Bronchial epithelial cell (primary cell): ENCODE measurements at places on chromosomes 13 and 19. TPM values are rescaled to one million over a fixed set of nuclear protein-coding genes. Genes with fewer than 3 reads are reported as not detected.

DNA sequence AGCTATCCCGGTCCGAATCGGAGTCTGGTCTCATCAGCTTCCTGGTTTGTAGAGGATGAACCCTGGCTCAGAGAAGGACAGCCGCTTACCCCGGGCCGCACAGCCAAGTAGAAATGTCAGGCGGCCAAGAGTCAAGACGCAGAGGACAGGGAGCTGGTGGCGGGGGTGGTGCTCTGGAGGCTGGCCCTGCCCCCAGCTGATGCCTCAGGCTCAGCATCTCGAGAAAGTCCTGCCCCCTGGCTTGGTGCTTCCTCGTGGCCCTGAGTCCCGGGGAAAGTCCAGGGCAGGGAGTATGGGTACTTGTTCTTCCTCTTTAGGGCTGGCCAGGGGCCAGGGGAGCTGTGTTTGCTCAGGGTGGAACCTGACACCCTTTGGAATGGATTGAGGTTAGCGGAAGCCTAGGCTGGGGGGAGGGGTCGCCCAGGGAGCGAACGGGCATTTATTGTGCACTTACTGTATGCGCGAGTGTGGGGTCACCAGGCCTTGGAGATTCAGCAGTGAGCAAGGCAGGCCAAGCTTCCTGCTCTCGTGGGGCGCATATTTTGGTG lies 2.2 kb downstream of the TJP3 start:
- peak; percentile 59 for DNase-seq

- DNase-seq = no peak
These were observed 2.5 kb downstream of the ZNF556 start for GRCh38 chr19:2869618-2870017.

- DNase-seq = peak; percentile 56
These were observed 118.1 kb downstream of the TNFRSF19 start for GRCh38 chr13:23688336-23688735.

DNA sequence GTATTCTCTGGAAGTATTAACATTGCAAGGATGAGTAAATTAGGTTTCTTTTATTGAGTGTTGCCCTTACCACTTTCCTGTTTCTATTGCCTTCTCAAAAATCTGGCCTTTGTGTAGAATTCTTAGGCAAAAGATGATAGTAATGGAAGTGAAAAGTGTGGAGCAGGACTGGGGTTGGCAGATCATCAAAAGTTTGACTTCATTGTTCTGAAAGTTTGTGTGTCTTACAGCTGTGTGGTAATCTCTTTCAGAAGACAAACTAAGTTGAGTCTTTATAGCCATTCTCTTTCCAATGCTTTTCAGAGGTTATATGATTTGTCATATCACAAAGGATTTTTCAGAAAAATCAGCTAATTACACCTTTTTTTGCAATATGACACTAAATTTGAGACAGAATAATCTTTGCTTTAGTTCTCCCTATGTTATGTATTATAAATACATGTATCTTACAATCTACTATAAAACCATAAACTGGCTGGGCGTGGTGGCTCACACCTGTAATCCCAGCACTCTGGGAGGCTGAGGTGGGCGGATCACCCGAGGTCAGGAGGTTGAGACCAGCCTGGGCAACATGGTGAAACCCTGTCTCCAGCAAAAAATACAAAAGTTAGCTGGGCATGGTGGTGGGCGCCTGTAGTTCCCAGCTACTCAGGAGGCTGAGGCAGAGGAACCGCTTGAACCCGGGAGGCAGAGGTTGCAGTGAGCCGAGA lies 8.7 kb upstream of the KCNRG start:
- DNase-seq = no peak

DNA sequence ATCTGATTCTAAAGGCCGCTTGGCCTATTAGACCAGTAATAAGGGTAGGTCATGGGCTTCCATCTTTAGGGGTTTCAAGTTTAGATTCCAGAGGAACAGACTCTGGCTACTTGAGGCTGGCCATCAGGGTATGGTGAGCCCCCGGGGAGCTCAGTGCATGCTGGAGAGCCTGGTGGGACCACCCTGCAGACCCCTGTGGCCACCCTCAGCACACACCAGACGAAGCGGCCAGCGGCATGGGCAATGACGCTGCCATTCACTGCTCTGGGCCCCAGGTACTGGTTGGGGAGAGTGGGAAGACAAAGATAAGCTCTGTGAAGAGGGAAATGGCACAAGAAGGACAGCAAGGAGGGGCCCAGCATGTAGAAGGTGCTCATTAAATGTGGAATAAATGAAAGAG lies 98.8 kb upstream of the SLC15A1 start:
- DNase-seq = no peak

- no peak for DNase-seq
These were observed 23.2 kb downstream of the UPF1 start for GRCh38 chr19:18854982-18855381.

GRCh38 chr13:113802090-113802531 lies 43.1 kb downstream of the TMEM255B start:
- DNase-seq = no peak

DNA sequence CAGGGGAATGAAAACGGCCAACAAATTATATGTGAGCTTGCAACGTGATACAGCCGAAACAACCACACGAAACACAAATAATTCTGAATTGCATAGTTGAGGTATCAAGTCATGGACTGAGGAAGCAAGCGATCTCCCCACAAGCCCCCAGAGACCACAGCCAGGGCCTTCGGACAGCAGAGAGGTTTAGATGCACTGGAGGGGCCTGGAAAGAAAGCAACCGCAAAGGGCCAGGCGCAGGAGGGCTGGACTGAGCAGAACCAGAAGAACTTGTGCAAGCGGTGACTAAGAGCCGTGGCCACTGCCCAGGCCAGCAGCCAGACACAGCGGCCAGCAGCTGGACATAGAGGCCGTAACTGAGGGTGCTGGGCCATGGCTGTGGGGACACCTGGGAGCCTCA lies 131.4 kb downstream of the TNFRSF19 start:
- no peak for DNase-seq

GRCh38 chr13:94542917-94543316 lies 53.0 kb downstream of the TGDS start:
- DNase-seq = no peak

DNA sequence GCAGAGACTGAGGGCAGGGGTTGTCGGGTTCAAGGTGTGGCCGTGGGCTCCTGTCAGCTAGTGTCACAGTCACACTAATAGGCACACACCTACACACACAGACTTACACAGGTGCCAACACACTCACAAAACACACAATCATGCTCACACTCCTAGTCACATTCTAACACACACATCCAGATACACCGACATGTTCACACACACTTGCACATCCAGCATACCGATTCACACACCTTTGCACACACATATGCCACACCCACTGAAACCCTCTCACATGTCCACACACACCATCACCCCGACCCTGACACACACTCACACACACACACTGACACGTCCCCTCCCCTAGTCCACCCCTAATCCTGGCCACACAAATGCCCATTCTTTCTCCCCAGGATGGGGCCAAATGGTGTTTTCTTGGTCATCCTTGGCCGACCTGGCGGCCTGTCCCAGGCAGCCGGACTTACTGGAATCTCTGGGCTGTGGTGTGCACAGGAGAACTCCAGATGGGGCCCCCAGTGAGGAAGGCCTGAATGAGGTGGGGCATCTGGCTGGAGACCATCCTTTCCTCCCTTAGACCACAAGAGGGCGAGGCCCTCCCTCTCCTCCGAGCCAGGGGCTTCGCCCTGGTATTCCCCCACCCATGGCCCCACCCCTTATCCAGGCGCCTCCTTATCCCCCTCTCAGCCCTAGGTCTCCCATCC lies 19.1 kb upstream of the PNMA8B start:
- DNase-seq = no peak

GRCh38 chr13:43544631-43545030 lies 242.1 kb downstream of the ENOX1 start:
- no peak for DNase-seq

- DNase-seq = peak; percentile 72
These were observed 31.1 kb downstream of the DNM2 start for GRCh38 chr19:10748927-10749434.

GRCh38 chr13:20049558-20050473 lies 91.3 kb downstream of the ZMYM2 start:
- DNase-seq = no peak

GRCh38 chr13:94712287-94712811 lies at the start of gene SOX21:
TSS of gene SOX21 (minus strand) at chr13:94712545. CDS start at chr13:94712049, 496 bp downstream.
- no peak for DNase-seq

DNA sequence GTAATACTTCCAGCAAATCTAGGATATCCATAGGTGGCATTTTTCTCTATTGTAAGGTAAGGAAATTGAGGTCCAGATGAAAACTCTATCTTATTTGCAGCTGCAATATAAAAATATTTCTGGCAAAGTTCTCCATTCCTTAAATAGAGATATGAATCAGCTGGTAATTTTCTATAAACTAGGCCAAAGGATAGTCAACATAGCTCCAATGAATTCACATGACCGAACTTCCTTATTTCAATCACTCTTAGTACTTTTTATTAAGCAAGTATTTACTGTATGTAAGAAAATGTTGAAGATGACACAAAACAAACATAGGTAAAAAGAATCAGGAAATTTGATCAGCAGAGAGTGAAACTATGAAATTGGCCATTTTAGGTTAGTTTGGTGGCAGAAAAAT lies 13.0 kb upstream of the LCP1 start:
- no peak for DNase-seq

DNA sequence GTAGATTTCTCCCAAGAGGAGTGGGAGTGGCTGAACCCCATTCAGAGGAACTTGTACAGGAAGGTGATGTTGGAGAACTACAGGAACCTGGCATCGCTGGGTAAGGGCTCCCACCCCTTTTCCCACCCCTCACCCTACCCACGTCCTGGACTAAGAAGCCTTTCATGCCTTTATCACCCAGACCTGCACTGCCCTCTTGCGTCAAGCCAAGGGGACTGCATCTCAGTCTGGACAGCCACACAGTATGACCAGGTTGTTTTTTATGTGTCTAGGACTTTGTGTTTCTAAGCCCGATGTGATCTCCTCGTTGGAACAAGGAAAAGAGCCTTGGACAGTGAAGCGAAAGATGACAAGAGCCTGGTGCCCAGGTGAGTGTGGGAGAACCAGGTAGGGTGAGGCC lies 8.8 kb downstream of the ZFP28 start:
- DNase-seq = no peak

Gene CAMSAP3
- 2.4 and 7.0 TPM in 2 replicates for total RNA-seq

Gene DDX49
- total RNA-seq = 68.4 and 76.1 TPM in 2 replicates

Gene MYO1F
- total RNA-seq = under 0.01 TPM in 1 of 2 replicates, not detected in the other

Gene PRSS57
- not detected in 2 replicates for total RNA-seq

Gene AKAP11
- total RNA-seq = 13.4 and 16.1 TPM in 2 replicates

Gene ZNF525
- 12.6 and 14.0 TPM in 2 replicates for total RNA-seq

Gene REEP6
- total RNA-seq = 2.1 and 3.6 TPM in 2 replicates

Gene BEST2
- total RNA-seq = not detected in 2 replicates
